ENCODE measurements at places on chromosomes 7 and 10. TPM values are rescaled to one million over a fixed set of nuclear protein-coding genes. Genes with fewer than 3 reads are reported as not detected.

Gene RELN
- polyA plus RNA-seq, result not detected

Gene LAMB1
- polyA plus RNA-seq, result 135 TPM

Gene UFSP1
- 2.1 TPM for polyA plus RNA-seq

Gene CDC14C
- not detected for polyA plus RNA-seq

Gene SORCS3
- not detected for polyA plus RNA-seq

Gene EPO
- polyA plus RNA-seq, result 0.65 TPM

Gene CALHM1
- polyA plus RNA-seq, result not detected

Gene PPRC1
- polyA plus RNA-seq, result 43.7 TPM

Gene CYP26C1
- polyA plus RNA-seq, result not detected

Gene SP8
- polyA plus RNA-seq, result not detected

Gene TMEM225B
- polyA plus RNA-seq, result 0.19 TPM

Gene CCL24
- polyA plus RNA-seq, result not detected

Gene GNAI1
- 26.3 TPM for polyA plus RNA-seq

Gene FAM20C
- 20.6 TPM for polyA plus RNA-seq

Gene PTN
- polyA plus RNA-seq, result 0.30 TPM

Gene XRCC2
- polyA plus RNA-seq, result 1.5 TPM

Gene NANOS1
- polyA plus RNA-seq, result 1.1 TPM

Gene KCP
- polyA plus RNA-seq, result 0.03 TPM

Gene GAD2
- not detected for polyA plus RNA-seq

Gene PON1
- not detected for polyA plus RNA-seq

Gene TAS2R4
- 0.03 TPM for polyA plus RNA-seq
